Muscle of leg (tissue), 16 donors: ENCODE measurements at places on chromosomes 5 and 9.

- no peaks in the 10 kb centered on the region for H3K36me3 ChIP-seq
- peaks cover 40% of the 10 kb centered on the region for H3K27me3 ChIP-seq
Observed at GRCh38 chr9:68706363-68707201, 1.5 kb downstream of the PIP5K1B start.

- H3K36me3 ChIP-seq: peaks cover 7% of the 10 kb centered on the region
- no peak for DNase-seq
- no peak overlapping the region for H3K4me3 ChIP-seq
- no peaks in the 10 kb centered on the region for H3K27me3 ChIP-seq
- no peaks in the 10 kb centered on the region for H3K4me1 ChIP-seq
- no peak overlapping the region for H3K27ac ChIP-seq
Observed at GRCh38 chr9:2151171-2151570, 136.0 kb downstream of the SMARCA2 start.

GRCh38 chr9:19922476-19923118 is 133.8 kb upstream of the SLC24A2 start:
- peaks cover 6% of the 10 kb centered on the region for H3K4me1 ChIP-seq
- no peaks in the 10 kb centered on the region for H3K36me3 ChIP-seq
- H3K27me3 ChIP-seq: peaks cover 7% of the 10 kb centered on the region
- DNase-seq: peak; percentile 69
- H3K27ac ChIP-seq: no peak overlapping the region

DNA sequence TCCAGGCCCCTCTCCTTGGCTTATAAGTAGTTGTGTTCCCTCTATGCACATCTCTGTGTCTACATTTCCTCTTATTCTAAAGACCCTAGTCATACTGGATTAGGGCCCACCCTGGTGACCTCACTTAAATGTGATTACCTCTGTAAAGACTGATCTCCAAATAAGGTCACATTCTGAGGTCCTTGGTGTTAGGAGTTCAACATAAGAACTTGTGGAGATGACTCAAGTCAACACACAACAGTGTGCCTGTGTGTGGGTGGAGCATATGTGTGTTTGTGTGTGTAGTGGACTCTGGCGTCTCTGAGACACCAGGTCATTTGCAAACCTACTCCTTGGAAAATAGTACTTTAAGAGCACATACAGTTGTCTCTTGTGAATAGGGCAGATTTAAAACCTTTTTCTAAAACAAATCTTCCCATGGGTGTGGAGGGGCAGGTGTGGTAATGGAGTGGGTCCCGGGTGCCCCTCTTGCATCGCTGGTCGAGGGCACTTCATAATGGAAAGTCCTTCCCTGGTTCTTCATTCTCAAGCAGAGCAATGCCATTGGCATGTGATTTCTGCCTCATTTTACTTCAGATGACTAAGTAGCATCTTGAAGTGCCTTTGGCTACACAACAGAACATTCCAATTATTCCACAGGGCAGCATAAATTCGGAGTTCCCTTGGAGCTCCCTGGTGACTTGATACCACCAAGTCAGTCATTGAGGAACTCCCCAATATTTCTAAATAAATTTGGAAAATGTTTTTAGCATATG is 84.4 kb downstream of the C9orf152 start:
- H3K36me3 ChIP-seq: peaks cover 3% of the 10 kb centered on the region

DNA sequence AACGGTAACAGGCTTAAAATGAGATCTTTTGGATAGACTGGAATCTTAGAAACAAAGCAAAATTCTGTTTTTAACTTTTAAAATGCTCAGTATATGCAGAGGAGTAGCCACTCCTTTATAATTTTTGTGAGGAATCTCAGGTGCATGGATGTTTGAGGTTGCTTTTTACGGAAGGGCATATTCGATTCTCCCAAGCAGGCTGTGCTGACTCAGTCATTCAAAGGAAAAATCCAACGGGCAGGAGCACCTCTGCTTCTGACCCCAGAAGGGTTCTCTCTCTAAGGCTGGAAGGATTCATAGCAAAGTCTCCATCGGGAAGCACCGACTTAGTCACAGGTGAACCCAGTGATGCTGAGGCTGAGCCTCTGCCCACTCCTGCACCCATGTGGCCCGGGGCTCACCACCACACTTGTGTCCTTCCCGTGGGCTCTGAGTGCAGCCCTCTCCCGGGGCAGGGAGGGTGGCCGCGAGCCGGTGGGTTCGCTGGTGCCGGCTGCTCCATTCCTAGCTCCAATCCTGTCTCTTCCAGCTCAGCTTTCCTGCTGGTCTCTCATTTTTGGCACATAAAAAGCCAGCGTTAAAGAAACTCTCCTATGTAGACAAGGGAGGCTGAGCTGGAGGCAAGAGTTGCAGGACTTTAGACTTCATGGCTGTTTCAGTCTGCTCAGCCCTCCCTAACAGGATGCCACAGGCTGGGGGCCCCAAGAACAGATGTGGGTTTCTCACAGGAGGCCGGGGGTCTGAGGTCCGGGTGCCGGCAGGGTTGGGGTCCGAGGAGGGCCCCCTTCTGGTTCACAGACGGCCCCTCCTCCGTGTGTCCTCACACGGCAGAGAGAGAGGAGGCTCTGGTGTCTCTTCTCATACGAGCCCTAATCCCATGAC is 135.6 kb upstream of the LPCAT1 start:
- H3K27ac ChIP-seq: no peak overlapping the region
- no peak overlapping the region for H3K4me3 ChIP-seq
- peaks cover 38% of the 10 kb centered on the region for H3K27me3 ChIP-seq
- no peaks in the 10 kb centered on the region for H3K4me1 ChIP-seq
- DNase-seq: no peak

- H3K4me1 ChIP-seq: no peaks in the 10 kb centered on the region
- H3K36me3 ChIP-seq: no peaks in the 10 kb centered on the region
- H3K27me3 ChIP-seq: no peaks in the 10 kb centered on the region
Observed at GRCh38 chr5:91727463-91727862, 344.3 kb upstream of the ARRDC3 start.

DNA sequence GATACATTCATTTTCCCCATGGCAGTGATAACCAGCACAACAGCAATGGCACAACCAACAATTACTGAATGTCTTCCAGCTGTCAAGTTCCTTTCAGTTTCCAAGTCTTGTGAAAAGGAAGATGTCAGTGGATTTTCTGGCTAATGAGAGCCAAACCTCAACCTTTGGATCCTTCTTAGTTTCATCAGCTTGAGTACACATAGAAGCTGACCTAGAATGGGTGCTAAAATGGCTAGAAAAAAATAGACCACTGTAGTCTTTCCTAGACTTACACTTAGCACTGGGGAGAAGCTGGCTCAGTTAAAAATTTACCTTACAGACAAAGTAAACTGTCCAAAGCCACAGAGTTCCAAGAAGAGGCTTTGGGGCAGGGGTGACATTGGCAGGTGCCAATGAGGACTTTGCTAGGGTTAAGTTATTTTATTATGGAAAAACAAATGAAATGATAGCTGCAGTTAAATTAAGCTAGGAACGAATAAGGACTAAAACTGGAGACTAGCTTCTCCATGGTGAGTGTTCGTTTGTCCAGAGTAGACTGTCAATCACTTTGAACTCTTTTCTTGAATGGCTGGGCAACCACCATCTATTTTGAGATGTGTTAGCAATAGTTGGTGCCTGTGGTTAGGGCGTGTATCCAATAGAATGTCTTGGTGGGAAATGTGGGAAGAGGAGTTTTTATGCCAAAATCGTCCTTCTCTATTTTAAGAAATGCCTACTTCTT is 25.9 kb upstream of the TXN start:
- no peaks in the 10 kb centered on the region for H3K4me1 ChIP-seq
- no peak overlapping the region for H3K27ac ChIP-seq
- no peaks in the 10 kb centered on the region for H3K36me3 ChIP-seq
- H3K27me3 ChIP-seq: no peaks in the 10 kb centered on the region
- no peak overlapping the region for H3K4me3 ChIP-seq

- no peak for DNase-seq
- peaks cover 2% of the 10 kb centered on the region for H3K27me3 ChIP-seq
- no peak overlapping the region for H3K4me3 ChIP-seq
- no peaks in the 10 kb centered on the region for H3K4me1 ChIP-seq
- no peak overlapping the region for H3K27ac ChIP-seq
Observed at GRCh38 chr5:174999581-174999980, 275.2 kb downstream of the MSX2 start.

DNA sequence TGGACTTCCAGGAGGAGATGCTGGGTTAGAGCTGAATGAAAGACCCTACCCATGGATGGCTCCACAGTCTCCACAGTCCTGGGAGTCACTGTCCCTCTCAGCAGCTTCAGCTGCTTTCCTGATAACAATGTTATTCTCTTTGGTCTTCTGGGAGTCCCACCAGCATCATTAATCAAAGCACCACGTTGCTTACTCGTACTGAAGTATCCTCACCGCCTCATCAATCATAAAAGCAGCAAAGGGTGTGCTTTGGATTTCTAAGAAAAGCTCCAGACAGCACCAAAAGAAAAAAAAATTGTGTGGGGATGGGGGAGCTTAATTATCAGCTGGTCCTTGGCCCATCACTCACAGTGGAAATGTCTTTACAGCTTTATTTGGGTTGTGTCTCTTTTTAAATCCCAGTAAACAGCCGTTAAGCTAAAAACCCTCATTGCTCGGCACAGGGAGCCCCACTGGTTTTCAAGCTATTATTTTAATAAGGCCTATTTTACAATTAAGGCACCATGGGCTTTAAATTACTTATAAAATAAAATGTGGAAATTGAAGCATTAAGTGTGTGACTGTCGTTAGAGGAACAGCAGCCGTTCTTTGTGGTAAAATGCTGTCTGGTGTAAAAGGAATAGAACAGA is 538.0 kb downstream of the EBF1 start:
- DNase-seq: no peak
- peaks cover 2% of the 10 kb centered on the region for H3K4me1 ChIP-seq
- H3K27ac ChIP-seq: no peak overlapping the region
- H3K27me3 ChIP-seq: no peaks in the 10 kb centered on the region
- H3K4me3 ChIP-seq: no peak overlapping the region
- H3K36me3 ChIP-seq: no peaks in the 10 kb centered on the region

DNA sequence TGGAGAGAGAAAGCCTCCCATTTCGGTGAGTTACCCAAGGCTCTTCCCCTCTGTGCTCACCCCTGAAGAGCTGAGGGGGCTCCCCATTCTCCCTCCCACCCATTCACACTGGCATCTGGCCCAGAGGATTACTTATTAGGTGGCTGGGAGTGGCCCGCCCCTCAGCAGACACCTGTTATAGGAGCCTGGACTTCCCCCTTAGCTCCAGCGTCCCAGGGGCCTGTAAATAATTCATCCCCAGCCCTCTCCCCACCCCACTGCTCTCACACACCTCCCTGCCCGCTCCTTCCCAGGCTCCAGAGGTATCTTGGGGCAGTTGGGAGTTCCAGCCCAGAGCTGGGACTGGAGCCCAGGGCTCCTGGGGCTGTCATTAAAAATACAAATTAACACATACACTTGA is 11.6 kb upstream of the SLC6A7 start:
- no peak overlapping the region for H3K4me3 ChIP-seq
- H3K4me1 ChIP-seq: peaks cover 63% of the 10 kb centered on the region
- H3K27me3 ChIP-seq: no peaks in the 10 kb centered on the region

GRCh38 chr9:125932012-125932411 is 184.8 kb downstream of the PBX3 start:
- no peak overlapping the region for H3K4me3 ChIP-seq
- no peak overlapping the region for H3K27ac ChIP-seq
- H3K36me3 ChIP-seq: no peaks in the 10 kb centered on the region
- DNase-seq: peak; percentile 48
- no peaks in the 10 kb centered on the region for H3K27me3 ChIP-seq

- no peaks in the 10 kb centered on the region for H3K4me1 ChIP-seq
- H3K36me3 ChIP-seq: peaks cover 5% of the 10 kb centered on the region
- H3K27ac ChIP-seq: no peak overlapping the region
- DNase-seq: no peak
- H3K4me3 ChIP-seq: no peak overlapping the region
Observed at GRCh38 chr5:128378196-128378595, 159.8 kb downstream of the FBN2 start.

- H3K4me1 ChIP-seq: no peaks in the 10 kb centered on the region
- no peaks in the 10 kb centered on the region for H3K36me3 ChIP-seq
- H3K27ac ChIP-seq: no peak overlapping the region
- no peak for DNase-seq
Observed at GRCh38 chr5:107792940-107793339, 122.2 kb upstream of the EFNA5 start.

DNA sequence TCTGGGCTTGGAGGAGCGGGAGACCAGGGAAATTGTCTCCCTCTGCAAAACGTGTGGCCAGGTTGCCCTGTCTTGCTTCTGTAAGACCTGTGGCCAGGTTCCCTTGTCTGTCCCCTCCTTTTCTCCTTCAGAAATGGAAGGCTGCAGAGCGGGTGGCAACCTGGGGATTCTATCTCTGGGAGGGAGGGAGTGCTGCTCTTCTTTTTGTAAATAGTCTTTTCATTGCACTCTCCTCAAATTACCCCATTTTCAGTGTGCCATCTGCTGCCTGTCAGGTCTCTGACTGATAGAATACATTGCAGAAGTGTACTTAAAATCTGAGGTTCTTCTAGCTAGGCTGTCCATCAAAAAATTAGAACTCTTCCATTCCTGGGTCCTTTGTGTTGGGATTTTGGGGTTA is 126.0 kb downstream of the GABRB2 start:
- no peak for DNase-seq
- no peaks in the 10 kb centered on the region for H3K4me1 ChIP-seq
- no peak overlapping the region for H3K27ac ChIP-seq
- no peaks in the 10 kb centered on the region for H3K36me3 ChIP-seq

GRCh38 chr5:73777192-73777591 is 151.2 kb downstream of the ARHGEF28 start:
- no peak overlapping the region for H3K4me3 ChIP-seq
- H3K27me3 ChIP-seq: no peaks in the 10 kb centered on the region
- no peak overlapping the region for H3K27ac ChIP-seq
- no peak for DNase-seq
- no peaks in the 10 kb centered on the region for H3K4me1 ChIP-seq

- DNase-seq: no peak
- no peak overlapping the region for H3K27ac ChIP-seq
- H3K4me1 ChIP-seq: peaks cover 6% of the 10 kb centered on the region
- H3K36me3 ChIP-seq: no peaks in the 10 kb centered on the region
- no peak overlapping the region for H3K4me3 ChIP-seq
Observed at GRCh38 chr9:77442436-77442835, 205.7 kb downstream of the GNA14 start.

- no peak for DNase-seq
- no peak overlapping the region for H3K4me3 ChIP-seq
- H3K27ac ChIP-seq: no peak overlapping the region
- H3K27me3 ChIP-seq: no peaks in the 10 kb centered on the region
Observed at GRCh38 chr5:84248013-84248412, 136.7 kb downstream of the EDIL3 start.

- peaks cover 55% of the 10 kb centered on the region for H3K36me3 ChIP-seq
- no peaks in the 10 kb centered on the region for H3K4me1 ChIP-seq
- no peak overlapping the region for H3K4me3 ChIP-seq
- no peaks in the 10 kb centered on the region for H3K27me3 ChIP-seq
Observed at GRCh38 chr9:122875523-122875922, 29.6 kb downstream of the RC3H2 start.

- H3K27me3 ChIP-seq: no peaks in the 10 kb centered on the region
- no peak overlapping the region for H3K4me3 ChIP-seq
- no peak overlapping the region for H3K27ac ChIP-seq
- no peak for DNase-seq
Observed at GRCh38 chr9:35338086-35338485, 151.8 kb upstream of the RUSC2 start.

DNA sequence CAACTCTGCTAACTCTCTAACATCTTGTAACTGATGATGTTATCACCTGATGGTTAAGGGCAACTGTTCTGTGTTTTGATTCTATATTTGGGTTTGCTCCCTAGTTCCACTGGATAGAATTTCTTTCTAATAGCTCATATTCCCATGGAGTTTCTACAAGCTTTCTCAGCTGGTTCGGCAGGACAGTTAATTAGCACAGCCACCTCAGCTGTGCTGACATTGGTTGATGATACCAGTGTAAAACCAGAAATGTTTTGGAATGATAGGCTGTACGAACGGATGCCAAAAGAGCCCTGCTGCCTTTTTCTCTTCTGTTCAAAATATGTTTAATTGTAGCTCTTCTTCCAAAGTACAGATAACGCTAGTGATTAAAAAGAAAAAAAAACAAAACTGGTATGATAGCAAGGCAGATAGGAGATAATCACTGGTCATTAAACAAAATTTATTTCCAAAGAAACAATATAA is 440.5 kb upstream of the ZNF608 start:
- peak; percentile 52 for DNase-seq
- H3K36me3 ChIP-seq: no peaks in the 10 kb centered on the region
- H3K4me3 ChIP-seq: no peak overlapping the region
